ENCODE measurements at places on chromosomes 11 and 22.

DNA sequence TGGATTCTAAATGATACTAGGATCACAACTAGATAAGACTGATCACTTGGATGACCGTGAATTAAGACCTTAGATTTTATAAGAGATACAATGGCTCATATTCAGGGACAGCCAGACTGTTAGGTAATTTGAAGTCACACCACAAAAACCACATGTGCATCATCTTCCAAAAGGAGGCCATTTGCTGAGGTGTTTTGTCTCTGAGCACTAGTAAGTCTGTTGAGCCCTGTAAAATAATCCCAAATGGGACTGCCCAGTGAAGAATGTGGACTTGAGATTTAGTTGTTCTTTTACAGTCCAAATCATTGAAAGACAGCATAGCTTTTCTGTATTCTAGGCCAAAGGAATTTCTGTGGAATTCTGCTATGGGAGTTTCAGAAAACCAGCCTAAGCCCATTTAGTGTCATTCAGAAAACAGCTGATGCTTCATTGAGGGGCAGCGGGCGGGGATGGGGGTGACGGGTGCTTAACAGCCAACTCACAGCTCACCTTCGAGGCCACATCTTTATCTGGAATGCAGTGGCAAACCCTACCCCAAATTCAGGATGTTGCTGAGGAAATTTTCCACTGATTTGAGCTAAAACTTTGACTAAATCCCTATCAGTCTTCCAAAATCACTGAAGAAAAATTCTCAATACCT, 80.1 kb upstream of the BIRC3 start:
- no peak for DNase-seq

- no peak for DNase-seq
Measured at GRCh38 chr22:41968601-41969000, 642 bp upstream of the SEPTIN3 start.

DNA sequence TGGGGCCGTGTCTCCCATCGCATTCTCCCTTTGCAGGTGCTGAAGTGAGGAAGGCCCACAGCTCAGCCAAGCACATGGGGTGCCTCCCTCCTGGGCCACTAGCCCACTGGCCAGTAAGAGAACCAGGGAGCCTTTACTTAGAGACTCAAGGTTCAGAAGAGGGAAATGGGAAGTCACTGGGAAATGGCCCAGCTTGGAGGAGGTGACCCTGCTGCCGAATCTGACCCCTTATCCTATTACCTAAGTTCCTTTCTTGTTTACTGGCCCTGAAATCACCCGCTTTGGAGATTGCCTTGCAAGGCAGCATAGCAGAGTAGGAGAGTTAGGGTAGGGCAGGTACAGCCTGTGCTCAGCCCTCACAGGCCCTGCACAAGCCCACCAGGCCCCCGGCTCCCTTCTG, 24.4 kb downstream of the UPB1 start:
- DNase-seq = no peak

DNA sequence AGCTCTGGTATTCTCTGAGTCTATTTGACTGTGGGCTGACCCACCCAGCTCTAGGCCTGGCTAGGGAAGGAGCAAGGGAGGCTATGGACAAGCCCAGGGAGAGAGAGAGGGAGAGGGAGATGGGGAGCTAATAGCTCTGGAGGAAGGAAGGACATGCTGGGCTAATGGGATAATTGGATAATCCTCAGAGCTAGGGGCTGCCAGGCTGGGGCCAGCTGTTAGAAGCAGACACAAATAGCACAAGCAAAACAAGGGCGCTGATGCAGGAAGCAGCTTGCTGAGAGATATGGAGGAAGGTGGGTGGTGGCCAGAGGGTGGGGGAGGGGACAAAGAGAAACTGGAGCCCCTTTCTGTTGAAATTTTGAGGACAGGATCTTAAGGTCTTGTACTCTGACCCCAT, 23.2 kb downstream of the ADORA2A start:
- DNase-seq = no peak

DNA sequence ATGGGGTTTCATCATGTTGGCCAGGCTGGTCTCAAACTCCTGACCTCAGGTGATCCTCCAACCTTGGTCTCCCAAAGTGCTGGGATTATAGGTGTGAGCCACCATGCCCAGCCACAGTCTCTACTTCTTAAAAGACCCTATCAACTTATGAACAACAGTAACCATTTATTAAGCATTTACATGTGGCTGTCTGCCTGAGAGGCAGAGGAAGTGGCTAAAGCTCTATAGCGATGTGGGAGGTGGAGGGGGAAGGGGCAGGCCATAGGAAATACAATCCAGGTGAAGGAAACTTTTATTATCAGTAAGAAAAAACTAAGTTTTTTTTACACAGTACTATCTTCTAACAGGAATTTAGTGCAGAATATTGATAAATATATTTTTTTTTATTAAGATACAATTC, 87.8 kb upstream of the PHOX2A start:
- no peak for DNase-seq

All from activated CD4-positive, alpha-beta T cell treated with anti-CD3 and anti-CD28 coated beads, Interleukin-2, amount 50 U/mL, for 24 hours (primary cell).